ENCODE measurements at places on chromosomes 5 and 9.
A peak's percentile ranks its signal among the peaks of the same experiment; 100 is the strongest.

DNA sequence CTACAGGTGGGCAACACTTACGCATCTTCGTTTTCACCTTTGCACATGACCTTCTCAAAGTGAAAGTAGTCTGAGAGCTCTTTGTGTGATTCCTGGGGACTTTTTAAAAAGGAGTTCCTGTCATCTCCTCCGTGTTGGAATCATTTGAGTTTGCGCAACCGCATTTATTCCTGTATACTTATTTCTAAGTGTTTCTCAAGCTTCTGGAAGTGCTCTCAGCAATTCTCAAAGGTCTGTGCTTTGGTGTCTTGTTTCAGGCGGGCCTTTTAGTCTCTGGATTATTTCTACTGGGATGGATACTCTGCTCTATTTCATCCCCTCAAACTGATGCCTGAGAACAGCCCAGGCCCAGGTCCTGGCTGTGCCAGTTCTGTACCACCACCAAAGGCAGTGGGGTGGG lies 226.5 kb upstream of the TUT7 start:
- DNase-seq: no peak

DNA sequence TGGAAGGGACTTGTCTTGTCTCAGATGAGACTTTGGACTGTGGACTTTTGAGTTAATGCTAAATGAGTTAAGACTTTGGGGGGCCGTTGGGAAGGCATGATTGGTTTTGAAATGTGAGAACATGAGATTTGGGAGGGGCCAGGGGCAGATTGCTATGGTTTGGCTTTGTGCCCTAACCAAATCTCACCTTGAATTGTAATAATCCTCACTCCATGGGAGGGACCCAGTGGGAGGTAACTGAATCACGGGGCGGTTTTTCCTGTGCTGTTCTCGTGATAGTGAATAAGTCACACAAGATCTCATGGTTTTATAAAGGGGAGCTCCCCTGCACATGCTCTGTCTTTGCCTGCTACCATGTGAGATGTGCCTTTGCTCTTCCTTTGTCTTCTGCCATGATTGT lies 72.1 kb downstream of the RAI14 start:
- DNase-seq: no peak

GRCh38 chr5:9392625-9393024 lies 153.2 kb downstream of the SEMA5A start:
- DNase-seq: no peak

DNA sequence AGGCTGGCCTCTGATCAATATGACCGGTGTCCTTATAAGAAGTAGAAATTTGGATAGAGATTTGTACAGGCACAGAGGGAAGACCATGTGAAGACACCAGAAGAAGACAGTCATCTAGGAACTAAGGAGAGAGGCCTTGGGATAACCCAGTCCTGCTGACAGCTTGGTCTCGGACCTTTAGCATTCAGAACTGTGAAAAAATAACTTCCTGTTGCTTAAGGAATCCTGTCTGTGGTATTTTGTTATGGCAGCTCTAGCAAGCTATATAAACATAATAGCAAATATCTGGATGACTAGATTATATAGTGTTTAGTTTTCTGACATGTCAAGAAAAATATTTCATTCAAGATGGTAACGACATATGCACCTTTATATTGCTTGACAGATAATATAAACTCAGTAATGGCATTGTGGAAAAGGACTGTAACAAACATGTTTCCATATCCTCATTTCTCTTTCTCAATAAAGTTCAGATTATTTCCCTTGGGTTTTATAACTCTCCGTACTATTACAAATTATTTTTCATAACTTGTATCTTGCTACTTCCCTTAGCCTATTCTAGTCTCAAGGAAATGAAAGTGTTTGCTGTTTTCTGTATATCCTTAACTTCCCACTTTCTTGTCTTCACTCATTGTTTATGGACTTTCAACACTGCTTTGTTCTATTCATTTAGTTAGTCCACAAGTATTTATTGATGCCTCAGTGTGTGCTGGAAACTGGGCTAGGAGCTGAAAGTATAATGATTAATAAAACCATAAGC lies 62.4 kb downstream of the KIAA1958 start:
- no peak for DNase-seq

- no peak for DNase-seq
Measured at GRCh38 chr9:1031951-1032601, 18.1 kb upstream of the DMRT2 start.

GRCh38 chr9:9598723-9599122 lies 1014.1 kb downstream of the PTPRD start:
- DNase-seq: no peak

DNA sequence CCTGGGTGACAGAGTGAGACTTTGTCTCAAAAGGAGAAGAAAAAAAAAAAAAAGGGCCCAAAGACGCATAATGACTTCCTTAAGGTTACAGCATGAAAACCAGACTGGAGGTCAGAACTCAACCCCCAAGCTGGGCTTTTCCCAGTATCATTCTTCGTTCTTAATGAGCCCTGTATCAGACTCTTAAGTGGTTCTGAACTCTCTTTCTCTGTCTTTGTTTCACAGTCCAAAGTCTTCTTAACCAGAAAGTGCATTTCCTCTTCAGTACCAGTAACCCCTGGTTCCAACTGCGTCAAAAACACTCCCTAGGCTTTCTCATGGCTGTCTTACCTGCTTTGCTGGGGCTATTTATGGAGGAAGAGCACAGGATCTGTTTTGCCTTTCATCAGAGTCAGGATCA lies 38.4 kb upstream of the SHB start:
- no peak for DNase-seq

GRCh38 chr5:111495159-111495558 lies 17.2 kb downstream of the STARD4 start:
- no peak for DNase-seq

GRCh38 chr9:8649160-8649559 lies 849.6 kb upstream of the DMAC1 start:
- no peak for DNase-seq

DNA sequence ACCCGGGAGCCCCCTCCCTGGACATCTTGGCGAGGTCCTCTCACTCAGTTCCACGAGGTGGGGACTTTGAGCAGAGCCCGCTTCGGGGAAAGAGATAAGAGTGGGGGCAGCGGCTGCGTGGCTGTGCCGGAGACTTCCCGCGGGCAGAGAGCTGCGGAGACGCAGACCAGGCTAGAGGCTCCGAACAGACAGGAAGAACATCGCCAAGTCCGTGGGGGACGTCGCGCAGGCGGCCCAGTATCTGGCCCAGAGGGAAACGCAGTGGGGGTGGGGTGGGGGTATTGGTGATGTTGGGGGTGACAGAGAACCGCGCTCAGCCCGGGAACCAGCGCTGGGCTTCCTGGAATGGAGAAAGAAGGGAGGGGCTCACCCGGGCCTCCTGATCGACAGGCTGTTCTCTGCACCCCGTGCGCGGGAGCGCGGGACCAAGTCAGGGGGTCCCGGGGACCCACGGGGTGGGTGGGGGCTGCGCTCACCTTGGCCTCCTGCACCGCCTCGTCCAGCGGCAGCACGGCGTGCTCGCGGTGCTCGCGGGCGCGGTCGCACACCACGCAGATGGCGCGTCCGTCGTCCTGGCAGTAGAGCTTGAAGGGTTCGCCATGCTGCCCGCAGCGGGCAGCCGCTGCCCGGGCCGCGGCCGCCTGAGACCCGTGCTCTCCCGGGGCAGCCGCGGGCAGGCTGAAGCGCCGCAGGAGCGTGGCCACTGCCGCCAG lies 727 bp downstream of the TRIM7 start:
- no peak for DNase-seq

DNA sequence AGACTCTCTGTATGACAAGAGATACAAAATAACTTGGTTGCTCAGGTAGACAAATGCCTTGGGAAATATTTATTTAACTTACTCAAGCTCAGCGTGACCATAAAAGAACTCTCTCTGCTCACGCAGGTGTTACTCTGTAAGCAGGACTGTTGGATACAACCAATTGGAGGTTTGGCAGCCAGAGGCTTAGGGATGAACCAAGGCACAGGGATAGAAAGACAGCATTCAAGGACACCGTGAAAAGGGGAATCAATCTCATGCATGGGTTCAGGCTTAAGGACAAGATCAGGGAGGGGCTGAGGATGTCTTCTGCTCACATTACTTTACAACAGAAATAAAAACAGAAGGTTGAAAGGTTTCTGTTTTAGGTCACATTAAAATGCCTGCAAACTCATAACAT lies 389.0 kb upstream of the BRINP1 start:
- no peak for DNase-seq

DNA sequence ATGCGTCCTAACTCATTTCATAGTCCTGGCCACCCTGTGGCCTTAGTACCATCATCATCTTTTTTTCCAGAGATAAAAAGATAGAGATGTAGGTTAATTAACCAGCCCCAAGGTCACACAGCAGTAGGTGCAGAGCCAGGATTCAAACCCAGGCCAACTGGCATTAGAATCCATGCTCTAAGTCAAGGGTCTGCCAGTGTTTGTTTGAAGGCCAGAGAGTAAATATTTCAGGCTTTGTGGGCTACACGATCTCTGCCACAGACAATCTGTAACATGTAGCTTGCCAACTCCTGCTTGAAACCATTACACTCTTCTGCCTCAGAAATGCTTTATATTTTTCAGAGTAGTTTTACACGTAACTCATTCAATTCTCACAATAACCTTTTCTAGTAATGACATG lies 119.6 kb downstream of the EFNA5 start:
- no peak for DNase-seq

GRCh38 chr5:180291943-180292831 lies at the start of gene MAPK9:
Gene MAPK9 (minus strand): TSS chr5:180292083. CDS start chr5:180280561, 11,522 bp downstream.
- DNase-seq: peak; percentile 91

GRCh38 chr5:30930736-30931135 lies 262.8 kb upstream of the CDH6 start:
- no peak for DNase-seq

- DNase-seq: no peak
Measured at GRCh38 chr5:30392897-30393296, 800.6 kb upstream of the CDH6 start.

DNA sequence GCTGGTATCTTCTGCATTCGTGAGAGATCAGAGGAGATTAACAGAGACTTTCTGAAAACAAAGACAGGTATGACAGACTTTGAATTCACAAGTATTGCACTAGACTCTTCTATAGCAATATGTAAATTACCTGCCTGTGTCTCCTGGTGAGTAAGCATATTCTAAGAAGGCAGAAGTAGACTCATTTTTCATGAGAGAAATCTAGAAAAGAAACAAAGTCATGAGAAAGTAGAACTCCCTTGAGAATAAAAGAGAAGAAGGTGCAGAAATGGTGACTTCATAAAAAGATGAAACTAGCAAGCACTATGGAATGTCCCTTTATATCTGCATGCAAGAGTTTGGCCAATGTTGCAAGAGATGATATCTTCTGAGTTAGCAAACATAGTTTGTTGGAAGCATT lies 419.8 kb downstream of the DMRT2 start:
- no peak for DNase-seq

All from ecto neural progenitor cell (in vitro differentiated cells).